ENCODE measurements at places on chromosomes 3 and 15.

DNA sequence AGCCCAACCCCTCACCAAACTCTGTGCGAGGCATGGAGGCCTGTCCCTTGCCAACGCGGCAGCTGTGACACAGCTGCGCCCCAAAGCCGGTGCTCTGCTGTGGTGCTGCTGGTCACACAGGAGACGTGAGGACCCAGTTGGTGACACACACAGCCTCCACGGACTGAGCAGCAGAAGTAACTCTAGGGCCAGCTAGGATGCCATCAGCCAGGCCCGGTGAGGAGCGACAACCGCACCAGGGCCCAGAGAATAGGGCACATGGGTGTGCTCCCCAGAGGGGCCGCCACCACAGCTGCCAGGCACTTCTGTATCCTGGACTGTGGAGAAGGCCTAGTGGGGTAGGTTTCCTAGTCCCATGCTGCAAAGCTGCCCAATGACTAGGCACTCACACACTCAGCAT, 10.7 kb downstream of the ZXDC start:
- DNase-seq = no peak

DNA sequence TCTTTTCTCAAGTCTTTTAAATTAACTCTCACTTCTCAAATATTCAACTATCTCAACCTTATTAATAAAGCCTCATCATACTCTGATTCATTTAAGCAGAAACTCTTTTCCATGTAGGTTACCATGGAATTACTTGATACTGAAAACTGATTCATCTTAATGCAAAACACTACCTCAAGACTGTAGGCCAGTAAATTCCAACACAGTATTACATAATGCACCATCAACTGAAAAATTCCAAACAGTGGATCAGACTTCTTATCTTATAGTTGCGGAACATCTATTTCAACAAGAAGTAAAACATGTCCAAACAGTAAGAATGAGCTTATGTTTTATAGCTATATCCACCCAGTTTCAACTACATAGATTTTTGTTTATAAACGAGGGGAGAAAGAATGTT, 124.5 kb downstream of the PEAK1 start:
- no peak for DNase-seq

DNA sequence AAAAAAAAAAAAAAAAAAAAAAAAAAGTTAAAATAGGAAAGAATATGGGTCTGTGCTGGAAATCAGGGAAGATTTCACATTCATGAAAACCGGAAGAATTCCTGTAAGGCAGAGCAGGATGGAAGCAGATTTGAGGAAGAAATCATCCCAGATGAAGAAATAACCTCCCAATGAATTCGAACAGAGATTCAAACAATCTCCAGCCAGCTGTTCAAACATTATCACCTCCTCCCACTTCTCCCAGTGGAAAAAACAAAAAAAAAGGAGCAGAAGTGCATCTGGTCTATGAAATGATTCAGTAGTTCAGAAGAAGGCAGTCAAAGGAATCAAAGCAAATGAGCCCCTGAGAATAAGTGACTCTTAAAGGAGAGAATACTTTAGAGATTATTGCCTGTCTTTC, 33.1 kb downstream of the CP start:
- DNase-seq = no peak

- DNase-seq = no peak
Observed at GRCh38 chr3:50494126-50494525, 9.3 kb downstream of the CACNA2D2 start.

DNA sequence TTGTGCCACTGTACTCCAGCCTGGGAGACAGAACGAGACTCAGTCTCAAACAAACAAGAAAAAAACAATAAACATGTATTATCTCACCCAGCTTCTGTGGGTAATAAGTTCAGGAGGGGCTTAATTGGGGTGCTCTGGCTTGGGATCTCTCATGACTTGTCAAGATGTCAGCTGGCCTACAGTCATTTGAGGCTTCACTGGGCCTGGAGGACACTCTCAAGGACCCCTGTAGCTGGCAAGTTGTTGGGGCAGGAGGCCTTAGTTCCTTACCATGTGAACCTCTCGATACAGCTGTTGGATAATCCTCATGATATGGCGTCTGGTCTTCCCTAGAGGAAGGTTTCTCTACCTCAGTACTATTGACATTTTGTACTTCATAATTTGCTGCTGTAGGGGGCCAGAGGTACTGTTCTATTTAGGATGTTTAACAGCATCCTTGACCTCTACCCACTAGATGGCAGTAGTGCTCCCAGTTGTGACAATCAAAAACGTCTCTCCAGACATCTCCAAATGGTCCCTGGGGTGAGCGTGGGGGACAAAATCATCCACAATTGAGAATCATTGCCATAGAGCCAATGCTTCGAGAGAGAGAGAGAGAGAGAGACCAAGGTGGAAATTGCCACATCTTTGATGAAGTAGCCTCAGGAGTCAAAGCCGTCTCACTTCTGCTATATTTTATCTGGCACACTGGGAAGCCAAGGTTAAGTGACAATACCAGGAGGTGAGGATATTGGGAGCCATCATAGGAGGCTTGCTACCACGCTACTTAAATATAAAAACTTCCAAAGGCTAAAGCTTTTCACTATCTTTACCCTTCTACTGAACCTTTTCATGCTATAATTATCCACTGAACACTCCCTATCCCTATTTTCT, 23.9 kb upstream of the SLTM start:
- DNase-seq = peak; percentile 15

All from cerebellum (tissue), 4 donors.